ENCODE measurements at places on chromosomes 5 and 9. TPM values are rescaled to one million over a fixed set of nuclear protein-coding genes. Genes with fewer than 3 reads are reported as not detected.

DNA sequence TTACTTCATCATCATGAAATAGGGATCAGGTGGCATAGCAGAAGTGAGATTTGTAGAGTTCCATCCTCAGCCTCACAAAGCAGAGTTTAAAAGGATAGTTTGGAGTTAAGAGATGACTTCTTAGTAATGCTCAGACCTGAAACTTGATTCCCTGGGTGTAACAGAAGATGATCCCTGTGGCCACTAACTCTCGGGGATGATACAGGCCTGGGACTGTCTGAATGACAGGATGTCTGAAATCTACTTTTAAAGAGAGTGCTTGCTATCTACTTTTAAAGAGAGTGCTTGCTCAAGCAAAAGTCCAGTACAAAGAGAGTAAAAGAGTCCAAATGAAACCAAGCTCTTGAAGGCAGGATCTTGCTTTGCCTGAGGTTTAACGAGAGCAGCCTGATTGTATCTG, 14.6 kb downstream of the ADAMTS16 start:
- no peak overlapping the region for H3K4me3 ChIP-seq
- H3K27me3 ChIP-seq: no peaks in the 10 kb centered on the region
- no peaks in the 10 kb centered on the region for H3K4me1 ChIP-seq
- no peak for DNase-seq
- no peaks in the 10 kb centered on the region for H3K36me3 ChIP-seq

Gene MLANA
- 0.59 TPM for polyA plus RNA-seq

DNA sequence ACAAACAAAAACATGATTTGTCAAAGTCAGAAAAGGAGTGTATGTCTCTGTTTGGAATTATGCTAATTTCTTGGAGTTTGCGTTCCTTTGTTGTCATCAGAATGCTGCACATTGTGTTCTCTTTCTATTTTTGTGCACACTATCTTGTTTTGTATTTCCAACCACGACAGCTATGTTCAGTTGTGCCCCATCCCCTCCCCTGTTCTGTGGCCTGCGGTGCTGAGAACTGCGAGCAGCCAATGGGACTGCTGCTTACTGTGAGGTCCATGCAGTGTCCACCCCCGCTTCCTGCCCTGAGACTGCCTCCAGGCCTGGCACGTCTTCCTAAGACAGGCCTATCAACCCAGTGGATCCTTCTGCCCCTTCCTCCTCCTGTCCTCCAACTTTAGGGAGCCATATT, 76.8 kb downstream of the PALM2AKAP2 start:
- no peaks in the 10 kb centered on the region for H3K36me3 ChIP-seq
- H3K27me3 ChIP-seq: no peaks in the 10 kb centered on the region
- H3K4me3 ChIP-seq: no peak overlapping the region
- H3K4me1 ChIP-seq: no peaks in the 10 kb centered on the region
- H3K27ac ChIP-seq: no peak overlapping the region
- DNase-seq: no peak

DNA sequence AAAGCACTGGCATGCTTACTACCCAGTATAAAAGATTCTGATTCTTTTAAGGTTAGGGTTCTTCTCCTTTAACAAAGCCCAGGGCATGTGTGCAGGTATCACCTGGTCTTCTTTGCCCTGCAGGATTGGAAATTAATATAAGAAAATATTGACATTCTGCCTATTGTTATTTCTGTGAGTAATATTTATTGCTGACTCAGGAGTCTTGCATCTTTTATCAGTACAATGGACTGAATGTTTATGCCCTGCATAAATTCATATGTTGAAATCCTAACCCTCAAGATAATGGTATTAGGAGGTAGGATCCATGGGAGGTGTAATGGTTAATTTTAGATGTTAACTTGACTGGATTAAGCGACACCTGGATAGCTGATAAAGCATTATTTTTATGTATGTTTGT, 189.0 kb downstream of the LRRC70 start:
- no peaks in the 10 kb centered on the region for H3K36me3 ChIP-seq
- no peak overlapping the region for H3K4me3 ChIP-seq
- H3K27me3 ChIP-seq: no peaks in the 10 kb centered on the region
- H3K27ac ChIP-seq: no peak overlapping the region
- no peaks in the 10 kb centered on the region for H3K4me1 ChIP-seq

DNA sequence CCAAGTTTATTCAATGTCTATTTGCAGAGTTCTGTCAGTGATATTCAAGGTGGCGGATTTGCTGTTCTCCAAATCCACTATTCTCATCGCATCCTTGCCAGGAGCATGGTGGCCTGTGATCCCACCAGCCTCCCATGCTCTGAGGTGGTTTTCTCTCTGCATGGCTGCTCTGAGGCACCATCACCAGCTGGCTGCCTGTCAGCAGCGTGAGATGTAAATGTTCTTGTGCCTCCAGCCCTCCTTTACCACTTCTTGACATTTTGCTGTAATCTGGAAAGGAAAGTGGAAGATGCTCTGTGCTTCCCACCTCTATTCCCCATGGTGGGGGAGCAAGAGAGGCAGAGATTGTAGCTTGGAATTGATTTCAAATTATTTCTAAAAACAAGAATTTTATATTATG, 293.6 kb upstream of the SLC24A2 start:
- H3K4me3 ChIP-seq: no peak overlapping the region
- H3K27me3 ChIP-seq: no peaks in the 10 kb centered on the region
- no peak for DNase-seq
- no peak overlapping the region for H3K27ac ChIP-seq
- H3K4me1 ChIP-seq: no peaks in the 10 kb centered on the region
- no peaks in the 10 kb centered on the region for H3K36me3 ChIP-seq

- peaks cover 9% of the 10 kb centered on the region for H3K4me1 ChIP-seq
- DNase-seq: no peak
- H3K27me3 ChIP-seq: no peaks in the 10 kb centered on the region
Observed at GRCh38 chr5:316210-317085, 5.1 kb upstream of the AHRR start.

GRCh38 chr9:15543047-15543813, 9.6 kb upstream of the CCDC171 start:
- no peaks in the 10 kb centered on the region for H3K4me1 ChIP-seq
- DNase-seq: no peak
- no peaks in the 10 kb centered on the region for H3K36me3 ChIP-seq
- no peaks in the 10 kb centered on the region for H3K27me3 ChIP-seq
- no peak overlapping the region for H3K27ac ChIP-seq
- no peak overlapping the region for H3K4me3 ChIP-seq

Gene S1PR3
- polyA plus RNA-seq: not detected

Gene PCDHB15
- not detected for polyA plus RNA-seq

- H3K27ac ChIP-seq: no peak overlapping the region
- no peaks in the 10 kb centered on the region for H3K4me1 ChIP-seq
- no peaks in the 10 kb centered on the region for H3K27me3 ChIP-seq
- no peak for DNase-seq
- no peaks in the 10 kb centered on the region for H3K36me3 ChIP-seq
Observed at GRCh38 chr5:44266882-44267576, 122.2 kb downstream of the FGF10 start.

Gene FBN2
- polyA plus RNA-seq: not detected

Gene FAM163B
- polyA plus RNA-seq: not detected

DNA sequence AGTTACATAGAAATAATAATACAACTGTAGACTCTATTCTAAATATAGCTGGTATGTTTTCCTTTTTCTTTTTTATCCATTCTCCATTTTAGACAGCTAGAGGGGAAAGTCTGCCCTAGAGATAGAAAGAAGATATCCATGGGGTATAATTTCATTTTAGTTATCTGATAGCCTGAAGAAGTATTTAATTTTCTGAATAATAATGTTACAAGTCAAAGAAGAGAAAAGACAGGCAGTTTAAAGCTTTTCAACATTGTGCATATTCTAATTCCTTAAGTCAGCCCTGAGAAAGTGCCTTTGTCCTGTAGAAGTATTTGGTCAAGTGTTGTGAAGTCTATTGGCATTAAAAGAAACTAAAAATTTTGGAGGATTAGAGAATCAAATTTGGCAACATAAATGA, 2.5 kb upstream of the VCAN start:
- DNase-seq: no peak
- H3K4me3 ChIP-seq: no peak overlapping the region
- H3K36me3 ChIP-seq: no peaks in the 10 kb centered on the region

Gene DMRTA1
- not detected for polyA plus RNA-seq

Gene LHX3
- not detected for polyA plus RNA-seq

- no peaks in the 10 kb centered on the region for H3K27me3 ChIP-seq
- no peak for DNase-seq
- H3K27ac ChIP-seq: no peak overlapping the region
- H3K4me3 ChIP-seq: no peak overlapping the region
- peaks cover 15% of the 10 kb centered on the region for H3K36me3 ChIP-seq
Observed at GRCh38 chr5:111453747-111454146, 58.6 kb downstream of the STARD4 start.

- no peak overlapping the region for H3K27ac ChIP-seq
- H3K27me3 ChIP-seq: no peaks in the 10 kb centered on the region
- DNase-seq: no peak
- no peaks in the 10 kb centered on the region for H3K36me3 ChIP-seq
- no peaks in the 10 kb centered on the region for H3K4me1 ChIP-seq
Observed at GRCh38 chr5:163727028-163727427, 221.6 kb downstream of the MAT2B start.

DNA sequence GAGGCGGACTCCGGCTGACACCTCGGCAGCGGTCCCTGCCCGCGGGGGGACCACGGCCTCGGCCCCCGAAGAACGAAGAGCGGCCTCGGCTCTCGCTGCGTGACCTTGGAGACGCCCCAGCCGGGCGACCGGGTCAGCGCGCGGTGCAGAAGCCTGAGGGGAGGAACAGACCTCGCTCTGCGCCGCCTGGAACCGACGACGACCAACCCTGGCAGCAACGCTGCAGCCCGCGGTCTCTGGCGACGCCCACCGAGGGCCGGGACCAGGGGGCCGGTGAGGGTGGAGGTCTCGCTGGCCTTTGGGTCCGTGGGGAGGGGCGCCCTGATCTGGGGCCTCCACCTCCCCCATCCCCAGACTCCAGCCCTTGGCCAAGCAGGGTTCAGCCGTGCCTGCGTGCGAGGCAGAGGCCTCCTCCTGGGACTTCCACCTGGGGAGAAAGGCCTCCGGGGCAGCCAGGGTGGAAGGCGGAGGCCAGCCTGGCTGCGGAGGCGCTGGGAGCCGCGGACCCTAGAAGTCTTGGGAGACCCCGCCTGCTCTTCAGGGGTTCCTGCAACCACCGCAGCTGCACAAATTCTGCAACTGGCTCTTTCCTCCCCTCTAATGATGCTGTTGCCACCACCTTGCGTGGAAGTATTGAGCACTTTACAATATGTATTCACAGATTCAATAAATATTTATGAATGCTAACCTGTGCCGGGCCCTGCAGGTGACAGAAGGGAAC, 44.3 kb upstream of the SLC12A7 start:
- no peak for DNase-seq
- H3K27me3 ChIP-seq: peaks cover 18% of the 10 kb centered on the region
- H3K36me3 ChIP-seq: no peaks in the 10 kb centered on the region
- H3K27ac ChIP-seq: no peak overlapping the region

GRCh38 chr5:14406554-14406849, 175.1 kb upstream of the OTULINL start:
- DNase-seq: no peak
- no peak overlapping the region for H3K4me3 ChIP-seq
- no peaks in the 10 kb centered on the region for H3K36me3 ChIP-seq
- no peaks in the 10 kb centered on the region for H3K4me1 ChIP-seq

Gene NEUROG1
- polyA plus RNA-seq: not detected

DNA sequence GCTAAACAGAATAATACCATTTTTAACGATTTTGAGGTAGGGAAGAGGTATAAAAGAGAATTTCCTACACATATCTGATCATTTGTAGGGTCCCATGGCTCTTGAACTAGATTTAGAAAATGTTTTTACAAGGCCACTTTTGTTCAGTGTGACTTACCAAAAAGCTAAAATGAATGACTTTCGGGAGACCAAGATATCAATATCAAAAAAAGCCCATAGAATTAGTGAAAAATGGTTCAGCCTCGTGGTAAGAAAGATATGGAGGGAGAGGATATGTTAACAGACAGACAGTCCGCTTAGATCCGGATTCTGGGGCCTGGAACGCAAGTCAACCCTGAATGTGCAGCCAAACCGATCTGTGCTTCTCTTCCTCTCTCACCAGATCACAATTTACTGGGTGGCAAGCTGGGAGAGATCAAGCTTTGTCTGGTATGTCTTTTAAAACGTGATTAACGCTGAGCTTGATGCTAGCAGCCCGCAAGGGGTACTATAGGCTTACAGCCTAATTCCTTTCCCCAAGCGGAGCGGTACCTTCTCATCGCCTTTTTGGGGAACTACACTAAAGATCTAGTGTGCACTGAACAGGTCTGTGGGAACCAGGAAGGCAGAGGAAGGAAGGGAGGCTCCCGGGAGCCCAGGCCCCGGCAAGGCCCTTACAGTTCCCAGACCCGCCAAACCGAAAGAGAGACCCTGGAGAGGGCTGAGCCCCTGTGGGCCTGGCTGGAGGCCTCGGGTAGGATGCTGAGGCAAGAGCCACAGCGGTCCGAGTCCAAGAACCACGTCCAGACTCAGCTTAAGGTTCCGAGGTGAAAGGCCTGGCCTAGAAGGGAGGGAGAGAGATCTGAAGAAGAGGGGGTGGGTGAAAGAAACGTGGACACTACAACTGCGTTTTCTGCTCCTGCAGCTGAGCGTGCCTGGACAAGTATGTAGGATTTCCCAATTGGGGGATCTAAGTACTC, 2.9 kb downstream of the NR2F1-AS1 start:
- H3K27ac ChIP-seq: no peak overlapping the region
- no peak overlapping the region for H3K4me3 ChIP-seq
- peaks cover 76% of the 10 kb centered on the region for H3K27me3 ChIP-seq
- no peaks in the 10 kb centered on the region for H3K36me3 ChIP-seq
- H3K4me1 ChIP-seq: peaks cover 41% of the 10 kb centered on the region
- no peak for DNase-seq

Gene CERCAM
- 0.38 TPM for polyA plus RNA-seq

- no peak overlapping the region for H3K4me3 ChIP-seq
- no peaks in the 10 kb centered on the region for H3K27me3 ChIP-seq
- DNase-seq: no peak
- H3K36me3 ChIP-seq: no peaks in the 10 kb centered on the region
Observed at GRCh38 chr5:7367780-7368179, 28.2 kb upstream of the ADCY2 start.

Gene IL9
- polyA plus RNA-seq: not detected

Gene DDX41
- 51.2 TPM for polyA plus RNA-seq

DNA sequence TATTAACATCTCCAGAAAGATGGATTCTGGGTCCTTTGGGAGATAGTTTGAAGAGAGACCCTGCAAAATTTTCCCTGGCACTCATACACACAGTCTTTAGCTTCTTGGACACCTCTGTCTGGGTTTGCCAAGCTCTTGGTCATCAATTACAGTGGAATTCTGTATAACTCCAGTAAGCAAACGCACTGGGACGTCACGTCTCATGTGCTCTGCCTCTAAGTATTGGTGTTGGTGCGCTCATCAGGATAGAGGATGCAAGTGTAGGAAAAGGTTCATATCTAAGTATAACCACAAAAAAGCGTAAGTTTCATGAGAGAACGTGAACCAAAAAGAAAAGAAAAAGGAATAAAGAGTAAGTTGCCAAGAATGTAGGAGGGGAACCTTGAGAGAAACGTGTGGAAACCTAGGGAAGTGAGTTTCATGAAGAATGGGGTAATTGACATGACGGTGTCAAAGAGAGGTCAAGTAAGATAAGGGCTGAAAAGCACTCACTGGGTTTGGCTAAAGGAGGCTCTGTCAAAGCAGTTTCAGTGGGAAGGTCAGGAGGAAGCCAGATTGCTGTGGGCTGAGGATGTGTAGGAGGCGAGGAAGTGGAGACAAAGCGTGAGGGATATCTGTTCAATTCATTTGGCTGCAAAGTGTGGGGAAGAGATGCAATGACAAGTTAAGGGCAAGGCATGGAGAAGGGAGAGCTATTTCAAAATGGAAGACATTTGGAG, 92.7 kb downstream of the RAD23B start:
- DNase-seq: no peak
- H3K4me1 ChIP-seq: no peaks in the 10 kb centered on the region
- H3K4me3 ChIP-seq: no peak overlapping the region

Gene NUTM2G
- 0.08 TPM for polyA plus RNA-seq

- no peaks in the 10 kb centered on the region for H3K27me3 ChIP-seq
- no peak for DNase-seq
- H3K4me3 ChIP-seq: no peak overlapping the region
- no peaks in the 10 kb centered on the region for H3K4me1 ChIP-seq
- H3K27ac ChIP-seq: no peak overlapping the region
Observed at GRCh38 chr5:43561356-43561755, 4.5 kb upstream of the PAIP1 start.

Measured in CD4-positive, alpha-beta memory T cell (primary cell).